Activated CD4-positive, alpha-beta T cell treated with anti-CD3 and anti-CD28 coated beads, Interleukin-2, amount 50 U/mL, for 48 hours (primary cell): ENCODE measurements at places on chromosomes 16 and 17.

DNA sequence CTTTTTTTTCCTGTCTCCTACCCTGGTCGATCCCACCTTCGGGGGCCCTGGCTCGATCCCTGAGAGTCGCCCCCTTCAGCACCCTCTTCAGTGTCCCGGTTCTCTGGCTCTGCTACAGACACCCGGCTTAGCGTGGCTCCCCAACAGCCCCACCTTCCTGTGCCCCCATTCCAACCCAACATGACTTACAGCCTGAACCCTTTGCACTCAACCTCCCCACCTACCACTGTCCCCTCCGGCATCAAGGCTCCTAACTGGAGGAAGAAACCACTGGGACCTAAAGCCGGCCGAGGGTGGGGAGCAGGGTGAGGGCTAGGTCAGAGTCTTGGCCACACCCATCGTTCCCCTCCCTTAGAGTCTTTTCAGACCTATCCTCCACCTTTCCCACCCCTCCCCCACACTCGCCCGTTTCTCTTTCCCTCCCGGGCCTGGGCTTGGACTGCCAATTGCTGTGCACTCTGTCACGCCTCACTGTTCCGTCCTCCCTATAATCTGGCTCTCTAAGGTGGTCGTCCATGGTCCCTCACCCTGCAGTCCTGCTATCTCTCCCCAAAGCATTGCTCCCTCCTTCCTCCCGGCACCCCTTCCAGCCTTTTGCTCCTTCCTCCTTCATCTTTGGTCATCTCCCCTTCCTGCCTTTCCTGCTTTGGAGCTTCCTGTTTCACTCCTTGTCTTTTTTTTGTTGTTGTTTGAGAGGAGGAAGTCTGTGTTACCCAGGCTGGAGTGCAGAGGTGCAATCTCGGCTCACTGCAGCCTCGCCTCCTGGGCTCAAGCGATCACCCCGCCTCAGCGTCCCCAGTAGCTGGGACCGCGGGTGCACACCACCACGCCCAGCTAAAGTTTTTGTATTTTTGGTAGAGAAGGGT, 890 bp upstream of the CLDN7 start:
- no peak for DNase-seq

DNA sequence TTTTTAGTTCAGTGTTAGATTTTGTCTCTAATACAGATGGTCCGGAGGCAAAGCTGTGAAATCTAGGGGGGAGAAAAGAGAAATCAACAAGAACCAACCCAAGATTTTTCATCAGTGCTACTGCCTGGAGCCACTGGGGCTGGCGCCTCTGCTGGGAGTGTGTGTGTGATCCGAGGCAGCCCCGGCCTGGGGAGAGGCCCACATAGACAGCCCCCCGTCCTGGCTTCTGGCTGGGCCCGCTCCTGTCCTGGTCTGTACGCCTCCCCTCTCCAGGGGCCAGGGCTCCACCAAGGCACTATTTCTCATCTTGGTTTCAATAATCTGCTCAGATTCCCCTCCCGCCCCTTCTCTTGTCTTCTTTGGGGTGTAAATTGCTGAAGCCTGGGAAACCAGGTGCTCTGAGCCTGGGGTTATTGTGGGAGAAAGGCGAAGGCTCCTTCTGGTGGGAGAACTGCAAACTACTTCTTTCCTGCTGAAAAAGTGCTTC, 7.8 kb downstream of the BAHCC1 start:
- no peak for DNase-seq

DNA sequence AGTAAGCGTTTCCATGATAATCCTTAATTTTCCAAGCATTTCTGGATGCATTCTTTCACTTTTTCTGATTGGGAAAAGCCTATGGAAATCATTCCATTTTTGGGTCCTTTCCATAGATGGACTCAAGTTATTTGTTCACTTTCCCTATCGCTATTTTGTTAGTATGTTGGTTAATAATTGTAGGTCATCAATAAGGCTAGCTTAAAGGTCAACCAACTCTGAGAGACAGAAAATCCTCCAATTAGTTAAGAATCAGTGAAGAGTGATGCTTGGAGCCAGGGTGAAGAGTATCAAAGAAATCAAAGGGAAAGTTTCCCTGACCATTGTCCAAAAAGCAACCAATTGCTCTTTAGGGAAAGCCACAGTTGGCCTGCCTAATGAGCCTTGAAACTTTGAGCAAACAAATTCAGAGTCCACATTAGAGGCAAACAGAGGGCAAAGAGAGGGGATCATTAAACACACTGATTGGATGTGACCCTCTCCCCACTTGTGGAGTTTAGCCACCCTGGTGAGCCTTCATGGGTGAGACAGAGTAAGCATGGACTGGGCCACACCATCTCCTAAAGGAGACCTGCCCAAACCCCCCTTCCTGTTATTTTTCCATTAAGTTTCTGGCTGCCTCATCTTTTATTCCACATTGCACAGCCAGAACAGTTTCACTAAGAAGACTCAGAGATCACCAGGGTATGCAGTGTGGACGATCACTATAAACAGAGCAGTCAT, 133.4 kb upstream of the DYNLRB2 start:
- DNase-seq: no peak

DNA sequence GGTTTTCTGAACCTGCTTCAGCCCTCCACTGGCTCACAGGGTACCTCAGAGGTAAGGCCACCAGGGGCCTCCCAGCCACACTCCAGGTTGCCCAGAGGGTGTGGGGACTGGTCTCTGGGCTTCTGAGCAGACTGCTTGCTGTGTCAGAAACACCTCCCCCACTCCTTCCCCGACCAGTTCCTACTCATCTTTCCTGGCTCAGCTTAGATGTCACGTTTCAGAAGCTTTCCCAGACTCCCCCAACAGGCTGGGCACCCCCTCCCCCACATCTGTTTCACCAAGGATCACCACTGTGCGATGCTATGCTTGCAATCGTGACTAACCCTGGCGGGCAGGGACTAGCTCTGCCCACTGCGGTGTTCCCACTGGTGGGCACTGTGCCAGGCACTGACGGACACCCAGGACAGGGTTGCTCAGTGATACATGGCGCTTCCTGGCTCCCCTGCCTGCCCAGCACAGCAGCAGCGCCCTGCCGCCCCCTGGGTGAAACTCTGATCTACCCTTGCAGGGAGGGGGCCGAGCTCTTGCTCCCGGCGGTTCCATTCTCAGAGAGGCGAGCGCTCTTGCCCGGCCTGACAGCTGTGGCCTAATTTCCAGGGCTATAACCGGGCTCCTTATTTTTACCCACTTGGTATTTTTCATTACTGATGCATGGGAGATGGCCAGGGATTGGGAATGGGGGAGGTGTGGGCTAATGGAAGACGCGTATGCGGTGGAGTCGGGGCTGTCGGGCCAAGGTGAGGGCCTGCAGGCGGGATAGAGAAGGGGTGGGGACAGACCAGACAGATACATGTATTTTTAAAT, 29.4 kb upstream of the MTSS2 start:
- no peak for DNase-seq

GRCh38 chr17:7775051-7775450, 57.5 kb downstream of the DNAH2 start:
- no peak for DNase-seq

DNA sequence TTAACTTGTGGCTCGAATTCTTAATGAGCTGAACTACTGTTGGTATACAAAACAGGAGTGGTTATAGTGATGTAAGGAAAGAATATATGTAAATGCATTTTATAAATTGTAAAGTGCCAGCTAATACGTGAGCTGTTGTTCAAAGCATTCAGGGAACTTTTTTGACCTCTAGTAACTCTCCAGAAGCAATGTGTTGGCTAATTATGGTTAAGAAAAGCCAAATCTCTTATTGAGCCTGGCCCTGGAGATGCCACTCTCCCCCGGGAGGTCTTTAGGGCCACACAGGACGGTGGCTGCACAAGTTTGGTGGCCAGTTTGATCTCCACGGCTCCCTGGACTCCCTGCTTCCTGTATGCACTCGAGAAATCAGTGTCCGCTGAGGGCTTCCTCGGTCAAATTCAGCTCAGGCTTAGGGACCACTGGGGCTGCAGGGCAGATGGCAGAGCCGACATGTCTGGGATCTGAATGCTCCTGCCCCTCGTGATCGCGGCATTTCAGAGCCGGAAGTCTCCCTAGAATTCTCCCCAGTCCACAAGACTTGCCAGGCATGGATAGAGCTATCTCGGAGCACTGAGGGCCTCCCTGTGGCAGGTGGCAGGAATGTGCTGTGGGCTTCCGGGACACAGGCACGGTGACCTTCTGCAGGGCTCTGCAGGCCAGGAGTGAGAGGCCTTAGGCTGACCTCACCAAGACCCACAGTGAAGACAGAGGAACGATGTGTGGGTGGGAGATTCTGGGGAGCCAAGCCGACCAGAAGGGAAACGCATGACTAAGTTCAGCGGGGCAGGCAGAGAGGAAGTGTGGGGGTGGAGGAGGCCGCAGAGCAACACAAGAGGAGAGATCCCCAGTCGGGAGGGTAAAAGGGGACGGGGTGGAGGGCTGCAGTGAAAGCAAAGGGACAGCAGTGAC, 18.6 kb upstream of the PITPNM3 start:
- DNase-seq: peak; percentile 46
